Daoy (cell line): ENCODE measurements at places on chromosomes 6 and 20. TPM values are rescaled to one million over a fixed set of nuclear protein-coding genes. Genes with fewer than 3 reads are reported as not detected.

DNA sequence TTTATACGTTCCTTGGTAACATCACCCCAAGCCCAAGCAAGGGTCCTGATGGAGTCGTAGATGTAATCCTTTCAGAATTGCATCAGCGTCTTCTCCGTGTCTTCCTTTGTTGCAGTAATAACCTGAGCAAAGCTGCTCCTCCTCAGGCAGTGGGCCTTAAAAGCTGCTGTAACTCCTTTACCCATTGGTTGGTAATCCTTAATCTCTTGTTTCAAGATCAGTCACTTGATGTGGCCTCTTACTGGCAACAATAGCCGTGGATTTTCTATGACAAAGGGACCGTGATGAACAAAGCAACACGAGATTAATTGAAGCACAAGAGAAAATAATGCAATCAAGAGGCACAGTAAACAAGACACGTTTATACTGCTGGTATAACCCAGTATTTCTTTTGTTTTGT, 44.6 kb downstream of the ALDH5A1 start:
- no peak for DNase-seq

DNA sequence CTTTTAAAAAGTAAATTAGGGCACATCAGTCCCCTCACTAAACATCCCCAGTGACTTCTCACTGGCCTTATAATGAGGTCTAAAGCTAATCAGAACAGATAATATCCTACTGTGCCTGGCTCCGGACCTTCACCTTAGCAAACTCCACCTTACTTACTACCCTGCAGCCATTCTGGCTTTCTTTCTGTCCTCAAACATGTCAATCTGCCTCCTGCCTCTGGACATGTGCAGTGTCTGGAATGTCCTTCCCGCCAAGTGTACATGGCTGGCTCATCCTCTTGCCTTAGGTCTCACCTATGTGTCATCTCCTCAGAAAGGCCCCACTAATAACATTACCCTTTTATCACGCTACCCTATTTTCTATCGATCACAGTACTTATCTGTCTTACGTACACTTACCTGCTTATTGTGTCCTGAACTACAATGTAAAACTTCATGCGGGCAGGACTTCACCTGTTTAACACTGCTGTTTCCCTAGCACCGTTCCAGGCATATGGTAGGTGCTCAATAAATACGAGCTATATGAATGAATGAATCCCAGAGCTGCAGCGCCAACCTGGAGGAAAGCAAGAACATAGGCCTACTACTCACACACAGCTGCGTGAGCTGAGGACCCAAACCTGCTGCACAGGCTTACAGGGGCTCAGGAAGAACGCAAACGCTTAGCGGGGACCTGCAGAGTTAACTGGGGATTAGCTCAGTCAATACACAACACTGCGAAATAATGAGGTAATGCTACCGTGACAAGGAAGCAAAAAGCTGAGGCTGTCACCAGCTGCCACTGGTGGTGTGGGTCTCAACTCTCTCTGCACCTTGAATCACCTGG, 991 bp downstream of the UQCC2 start:
- no peak for DNase-seq

GRCh38 chr20:53838311-53838868, 232.0 kb downstream of the BCAS1 start:
- no peak for DNase-seq

DNA sequence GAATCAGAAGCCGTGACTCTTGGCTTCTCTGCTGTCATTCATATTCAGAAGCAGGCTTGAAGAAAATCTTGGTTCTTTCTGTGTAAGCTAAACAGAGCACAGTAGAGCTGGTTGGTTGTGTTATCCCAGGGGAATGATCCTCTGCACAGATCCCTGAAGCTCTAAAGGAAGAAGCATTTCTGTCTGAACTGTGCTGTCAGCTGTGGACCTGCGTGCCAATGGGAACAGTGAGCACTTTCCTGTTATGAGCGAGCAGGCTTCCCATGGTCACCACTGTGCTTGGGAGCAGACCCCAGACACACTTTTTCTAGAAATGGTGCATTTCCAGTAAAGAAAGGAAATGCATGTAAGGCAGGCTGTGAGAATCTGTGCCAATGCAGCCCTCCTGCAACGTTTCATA, 490.2 kb downstream of the EPM2A start:
- DNase-seq: no peak

DNA sequence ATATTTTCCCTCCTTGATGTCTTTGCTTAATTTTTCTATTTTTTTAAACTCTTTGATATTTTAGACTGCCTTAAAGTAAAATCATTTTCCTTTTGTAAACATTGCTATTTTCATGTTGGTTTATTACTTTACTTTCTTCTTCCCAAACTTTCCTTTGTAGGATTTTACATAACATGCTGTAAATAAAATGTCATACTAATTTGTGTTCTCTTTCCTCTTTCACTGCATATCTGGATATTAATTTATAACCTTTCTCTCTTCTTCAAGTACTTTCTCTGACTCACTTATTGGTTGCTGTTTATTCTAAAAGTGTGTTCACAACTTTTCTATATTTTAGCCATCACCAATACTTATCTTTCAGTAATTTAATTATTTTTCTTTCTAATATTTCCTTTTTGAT, 9.3 kb upstream of the POM121L2 start:
- DNase-seq: no peak

DNA sequence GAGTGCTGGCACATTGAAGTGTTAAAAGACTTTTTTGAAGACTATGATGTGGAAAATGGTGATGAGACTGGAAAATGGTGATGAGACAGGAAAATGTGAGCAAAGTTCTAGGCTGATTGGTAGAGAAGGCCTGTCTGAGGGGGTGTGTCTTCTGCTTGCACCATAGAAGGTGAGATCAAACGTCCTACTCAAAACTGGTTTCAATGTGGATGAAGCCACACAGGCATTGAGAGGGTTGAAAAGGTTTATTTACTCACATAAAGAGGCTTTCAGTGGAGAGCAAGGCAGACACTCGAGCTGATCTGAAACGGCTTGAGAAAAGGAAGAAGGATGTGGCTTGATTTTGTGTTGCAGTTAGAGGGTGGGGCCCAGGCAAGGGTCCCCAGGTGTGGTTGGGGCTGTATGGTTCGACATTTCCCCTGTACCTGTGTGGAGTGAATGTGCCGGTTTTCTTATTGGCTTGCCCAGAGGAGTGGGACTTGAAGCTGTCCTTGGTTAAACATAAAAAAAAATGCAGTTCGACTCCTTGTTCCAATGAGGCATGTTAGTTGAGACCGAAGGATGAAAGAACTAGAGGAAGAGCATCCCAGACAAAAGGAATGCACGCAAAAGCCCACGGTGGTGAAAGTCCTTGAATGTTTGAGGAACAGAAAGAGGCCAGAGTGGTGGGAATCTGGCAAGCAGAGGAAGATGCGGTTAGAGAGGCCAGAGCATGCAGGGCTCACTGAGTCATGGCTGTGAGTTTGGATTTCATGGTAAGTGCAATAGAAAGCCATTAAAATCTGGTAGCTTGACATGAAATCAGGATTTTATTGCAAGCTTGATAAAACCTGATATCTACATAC, 172.3 kb downstream of the EPM2A start:
- no peak for DNase-seq

DNA sequence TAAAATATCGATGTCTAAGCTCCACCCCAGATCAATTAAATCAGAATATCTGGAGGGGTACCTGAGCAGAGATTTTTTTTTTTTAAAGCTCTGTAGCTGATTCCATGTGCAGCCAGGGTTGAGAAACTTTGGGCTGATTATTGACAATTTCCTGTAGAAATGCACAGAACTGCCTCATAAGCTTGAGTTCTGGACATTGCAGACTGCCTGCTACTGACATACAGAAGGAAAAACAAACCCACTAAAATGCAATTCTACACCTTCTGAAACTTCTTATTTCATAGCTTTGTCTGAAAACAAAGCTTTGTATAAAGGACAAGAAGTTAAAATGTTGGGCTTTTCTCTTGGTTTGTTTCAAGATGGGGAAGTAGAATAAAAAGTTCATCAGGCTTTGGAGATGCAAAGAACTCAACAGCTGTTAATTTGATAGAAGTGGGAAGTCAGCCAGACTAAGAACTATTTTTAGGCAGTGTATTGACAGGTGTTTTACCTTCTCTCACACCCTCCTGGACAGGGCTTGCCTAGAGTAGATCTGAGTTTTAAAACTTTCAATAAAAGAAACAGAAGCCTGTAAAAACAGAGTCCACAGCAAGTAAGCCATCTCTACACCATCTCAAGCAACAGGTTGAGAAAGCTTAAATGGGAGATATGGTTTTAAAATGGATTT, 147.7 kb downstream of the KCNQ5 start:
- DNase-seq: no peak

DNA sequence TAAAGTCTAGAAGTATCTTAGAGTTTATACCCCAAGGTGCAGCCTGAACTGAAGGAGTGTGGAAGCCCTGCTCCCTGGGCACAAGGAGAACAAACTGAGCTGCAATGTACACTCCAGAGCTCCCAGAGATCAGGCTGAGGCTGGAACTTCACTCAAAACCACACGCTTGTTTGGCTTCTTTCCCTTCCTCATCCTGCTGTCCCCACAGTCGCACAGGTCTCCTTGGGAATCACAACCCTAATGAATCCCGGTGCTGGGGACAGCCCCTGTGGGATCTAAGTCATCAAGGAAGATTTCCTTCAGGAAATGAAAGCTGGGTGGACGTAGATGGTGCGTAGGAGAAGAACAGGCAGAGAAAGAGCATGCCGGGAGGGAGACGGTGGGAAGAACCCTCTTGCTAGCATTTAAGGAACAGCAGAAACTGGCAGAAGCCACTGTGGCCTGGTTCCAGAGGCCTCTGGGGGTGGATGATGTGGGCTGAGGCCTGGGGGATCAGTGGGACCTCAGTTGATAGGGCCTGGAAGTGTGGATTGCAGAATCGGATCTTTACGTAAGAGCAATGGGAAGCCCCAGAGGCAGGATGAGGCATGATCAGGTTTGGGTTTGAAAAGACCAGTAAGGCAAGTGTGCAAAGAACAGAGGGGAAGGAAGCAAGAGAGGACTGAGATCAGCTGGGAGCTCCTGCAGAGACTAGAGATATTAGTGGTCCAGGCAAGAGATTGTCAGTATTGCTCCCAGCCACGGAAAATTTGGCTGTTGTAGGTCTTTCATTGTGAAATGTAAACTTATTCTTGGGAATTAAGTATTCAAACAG, 21.4 kb downstream of the CYP24A1 start:
- no peak for DNase-seq

GRCh38 chr6:31811645-31812044, 3.4 kb downstream of the HSPA1L start:
- DNase-seq: no peak

DNA sequence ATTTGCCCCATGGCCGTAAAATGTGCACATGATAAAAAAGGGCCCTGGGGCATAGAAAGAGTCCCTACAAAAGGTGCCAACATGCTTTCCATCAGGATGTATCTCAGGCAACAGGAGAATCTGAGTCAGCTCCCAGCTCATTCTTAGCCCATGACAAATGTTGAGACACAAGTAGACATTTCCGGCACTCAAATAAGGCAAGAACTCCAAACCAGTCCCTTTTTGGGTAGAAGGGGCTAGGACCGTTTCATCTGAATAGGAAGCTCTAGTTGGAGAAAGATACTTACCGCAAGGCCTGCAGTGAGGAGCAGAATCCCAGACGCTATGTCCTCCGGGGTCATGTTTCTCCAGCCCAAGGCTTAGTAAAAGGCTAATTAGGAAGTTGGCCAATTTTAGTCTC, 261.0 kb upstream of the RIN2 start:
- peak; percentile 73 for DNase-seq

GRCh38 chr6:43428112-43428570, 800 bp downstream of the ABCC10 start:
- DNase-seq: no peak

- DNase-seq: no peak
Observed at GRCh38 chr6:167279766-167280446, 11.2 kb upstream of the UNC93A start.

Gene MYH7B
- total RNA-seq: not detected in 2 replicates

Gene TULP1
- total RNA-seq: not detected in 2 replicates

Gene GJA1
- 80.6 and 103 TPM in 2 replicates for total RNA-seq
